Esophagus mucosa (tissue), 1 donor: ENCODE measurements at places on chromosomes 7 and 10. TPM values are rescaled to one million over a fixed set of nuclear protein-coding genes. Genes with fewer than 3 reads are reported as not detected.

SPDYE5 gene
- total RNA-seq = not detected

SYT15 gene
- total RNA-seq = 1.4 TPM

EIF4EBP2 gene
- total RNA-seq = 33.0 TPM

LIPF gene
- total RNA-seq = not detected

RSBN1L gene
- total RNA-seq = 9.9 TPM

GHRHR gene
- not detected for total RNA-seq

ASB4 gene
- total RNA-seq = not detected

PHYHIPL gene
- total RNA-seq = not detected

VIPR2 gene
- 0.04 TPM for total RNA-seq

CRPPA gene
- total RNA-seq = 0.80 TPM

TMEM229A gene
- total RNA-seq = not detected

LIPK gene
- 3.3 TPM for total RNA-seq

MYO3A gene
- 0.20 TPM for total RNA-seq

PDE6C gene
- not detected for total RNA-seq

MRPS17 gene
- total RNA-seq = 14.7 TPM

NYAP1 gene
- total RNA-seq = 0.16 TPM

FGFR2 gene
- 27.4 TPM for total RNA-seq

STEAP1B gene
- 2.0 TPM for total RNA-seq

AKR1D1 gene
- not detected for total RNA-seq

SPDYE8 gene
- total RNA-seq = not detected

CTAGE6 gene
- 0.16 TPM for total RNA-seq

PAX4 gene
- total RNA-seq = not detected

ZNF425 gene
- total RNA-seq = 1.9 TPM

C10orf105 gene
- total RNA-seq = not detected

AGMO gene
- total RNA-seq = 0.08 TPM

SORCS1 gene
- 0.12 TPM for total RNA-seq

CEP55 gene
- total RNA-seq = 17.8 TPM

AKR1C1 gene
- 54.2 TPM for total RNA-seq

ASZ1 gene
- total RNA-seq = not detected

VSTM2A gene
- not detected for total RNA-seq

ACTL6B gene
- total RNA-seq = not detected
